ENCODE measurements at places on chromosomes 2 and 18. TPM values are rescaled to one million over a fixed set of nuclear protein-coding genes. Genes with fewer than 3 reads are reported as not detected.

TRABD2A gene
- total RNA-seq = 8.9 TPM

CDK5R2 gene
- 0.08 TPM for total RNA-seq

HOXD11 gene
- not detected for total RNA-seq

UGT1A8 gene
- 0.08 TPM for total RNA-seq

RETSAT gene
- total RNA-seq = 48.9 TPM

TPO gene
- not detected for total RNA-seq

EVX2 gene
- not detected for total RNA-seq

FBXO15 gene
- 0.23 TPM for total RNA-seq

GAL3ST2 gene
- total RNA-seq = not detected

CRYBA2 gene
- total RNA-seq = not detected

GKN1 gene
- not detected for total RNA-seq

IGFBP5 gene
- total RNA-seq = 246 TPM

CXCR4 gene
- 6.6 TPM for total RNA-seq

SKOR2 gene
- not detected for total RNA-seq

CD8B2 gene
- total RNA-seq = 0.23 TPM

KCNS3 gene
- 0.70 TPM for total RNA-seq

VAPA gene
- total RNA-seq = 110 TPM

OTOS gene
- not detected for total RNA-seq

MBOAT2 gene
- 39.8 TPM for total RNA-seq

EHD3 gene
- 23.1 TPM for total RNA-seq

FSHR gene
- total RNA-seq = not detected

INHA gene
- under 0.01 TPM for total RNA-seq

PRKAG3 gene
- 4.1 TPM for total RNA-seq

LCT gene
- total RNA-seq = under 0.01 TPM

FAHD2B gene
- 5.5 TPM for total RNA-seq

CD207 gene
- not detected for total RNA-seq

SAG gene
- not detected for total RNA-seq

All from smooth muscle cell of the coronary artery (primary cell).